GM23248 (cell line): ENCODE measurements at places on chromosomes 7 and 10. TPM values are rescaled to one million over a fixed set of nuclear protein-coding genes. Genes with fewer than 3 reads are reported as not detected.

Gene SRRM3
- 0.65 TPM in 1 of 2 replicates, not detected in the other for total RNA-seq

- H3K4me1 ChIP-seq, result no peaks in the 10 kb centered on the region
- H3K36me3 ChIP-seq, result no peaks in the 10 kb centered on the region
- peak; percentile 18 for DNase-seq
- no peaks in the 10 kb centered on the region for H3K27me3 ChIP-seq
- H3K4me3 ChIP-seq, result no peak overlapping the region
- no peak overlapping the region for H3K27ac ChIP-seq
Measured at GRCh38 chr7:604001-604883, 84.6 kb upstream of the PDGFA start.

Gene ACSM6
- not detected in 2 replicates for total RNA-seq

Gene TEX36
- 0.76 TPM in 1 of 2 replicates, not detected in the other for total RNA-seq

Gene WASHC2A
- total RNA-seq, result 23.0 and 23.9 TPM in 2 replicates

GRCh38 chr10:123241391-123242141 lies 87.4 kb downstream of the BUB3 start:
- H3K27ac ChIP-seq, result no peak overlapping the region
- no peaks in the 10 kb centered on the region for H3K4me1 ChIP-seq
- H3K36me3 ChIP-seq, result no peaks in the 10 kb centered on the region
- no peaks in the 10 kb centered on the region for H3K27me3 ChIP-seq
- no peak overlapping the region for H3K4me3 ChIP-seq

Gene GPAM
- 9.0 and 12.5 TPM in 2 replicates for total RNA-seq

- peaks cover 31% of the 10 kb centered on the region for H3K4me1 ChIP-seq
- H3K27ac ChIP-seq, result peak overlapping the region; percentile 41; the same call in 1 of the 2 replicates
- no peaks in the 10 kb centered on the region for H3K36me3 ChIP-seq
- H3K27me3 ChIP-seq, result no peaks in the 10 kb centered on the region
- H3K4me3 ChIP-seq, result no peak overlapping the region
Measured at GRCh38 chr7:50531401-50531911, 33.7 kb downstream of the DDC start.

GRCh38 chr7:129045682-129046081 lies 9.2 kb downstream of the TNPO3 start:
- 0 out of 2 replicates have a peak overlapping the region, but pooled peaks have one; percentile 8 for H3K27ac ChIP-seq
- no peaks in the 10 kb centered on the region for H3K27me3 ChIP-seq
- DNase-seq, result peak; percentile 20
- no peak overlapping the region for H3K4me3 ChIP-seq
- peaks cover 23% of the 10 kb centered on the region for H3K4me1 ChIP-seq
- no peaks in the 10 kb centered on the region for H3K36me3 ChIP-seq

GRCh38 chr10:131620314-131620713 lies 280.5 kb upstream of the PPP2R2D start:
- H3K27ac ChIP-seq, result no peak overlapping the region
- no peaks in the 10 kb centered on the region for H3K4me1 ChIP-seq
- no peak for DNase-seq
- no peak overlapping the region for H3K4me3 ChIP-seq
- no peaks in the 10 kb centered on the region for H3K27me3 ChIP-seq
- no peaks in the 10 kb centered on the region for H3K36me3 ChIP-seq

DNA sequence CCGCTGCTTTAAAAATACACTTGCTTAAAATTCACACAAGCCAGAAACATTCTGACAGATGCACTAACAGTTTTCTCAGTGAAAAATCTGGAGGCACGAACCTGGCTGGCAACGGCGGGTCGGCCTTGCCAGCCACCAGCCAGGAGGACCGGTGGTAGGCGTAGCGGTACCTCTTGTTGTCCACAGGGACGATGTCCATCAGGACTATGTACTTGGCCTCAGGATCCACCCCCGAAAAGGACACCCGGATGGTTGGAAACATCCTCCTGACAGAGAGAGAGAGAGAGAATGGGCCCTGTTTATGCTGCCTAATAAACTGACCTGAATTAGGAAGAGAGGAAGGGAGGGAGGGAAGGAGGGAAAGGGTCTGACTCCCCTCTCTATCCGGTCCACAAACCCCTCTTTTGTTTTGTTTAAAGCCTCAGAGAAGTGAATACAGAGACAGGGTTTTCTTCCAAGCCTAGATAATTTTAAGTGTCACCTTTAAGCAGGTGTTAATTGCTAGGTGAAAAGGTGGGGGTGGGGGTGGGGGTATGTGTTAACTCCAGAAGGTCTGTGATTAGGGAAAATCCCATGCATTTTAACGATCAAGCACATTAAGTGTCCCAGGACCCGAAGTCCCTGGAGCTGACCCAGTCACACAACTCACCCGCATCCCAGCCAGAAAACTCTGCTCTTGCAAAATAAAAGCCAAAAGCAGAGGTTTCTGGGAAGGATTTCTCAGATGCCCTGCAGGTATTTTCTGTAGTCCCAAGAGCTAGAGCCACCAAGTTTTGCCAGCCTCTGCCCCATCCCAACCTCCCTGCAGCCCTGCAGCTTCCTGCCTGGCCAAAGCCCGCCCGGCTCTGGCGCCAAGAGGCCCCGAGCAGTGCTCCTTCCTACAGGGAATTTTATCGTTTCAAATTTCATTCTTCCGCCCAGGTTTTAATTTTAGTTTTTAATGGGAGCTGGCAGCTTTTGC lies 5.0 kb downstream of the TBX20 start:
- no peak overlapping the region for H3K4me3 ChIP-seq
- no peaks in the 10 kb centered on the region for H3K36me3 ChIP-seq
- peaks cover 72% of the 10 kb centered on the region for H3K27me3 ChIP-seq
- H3K4me1 ChIP-seq, result no peaks in the 10 kb centered on the region

DNA sequence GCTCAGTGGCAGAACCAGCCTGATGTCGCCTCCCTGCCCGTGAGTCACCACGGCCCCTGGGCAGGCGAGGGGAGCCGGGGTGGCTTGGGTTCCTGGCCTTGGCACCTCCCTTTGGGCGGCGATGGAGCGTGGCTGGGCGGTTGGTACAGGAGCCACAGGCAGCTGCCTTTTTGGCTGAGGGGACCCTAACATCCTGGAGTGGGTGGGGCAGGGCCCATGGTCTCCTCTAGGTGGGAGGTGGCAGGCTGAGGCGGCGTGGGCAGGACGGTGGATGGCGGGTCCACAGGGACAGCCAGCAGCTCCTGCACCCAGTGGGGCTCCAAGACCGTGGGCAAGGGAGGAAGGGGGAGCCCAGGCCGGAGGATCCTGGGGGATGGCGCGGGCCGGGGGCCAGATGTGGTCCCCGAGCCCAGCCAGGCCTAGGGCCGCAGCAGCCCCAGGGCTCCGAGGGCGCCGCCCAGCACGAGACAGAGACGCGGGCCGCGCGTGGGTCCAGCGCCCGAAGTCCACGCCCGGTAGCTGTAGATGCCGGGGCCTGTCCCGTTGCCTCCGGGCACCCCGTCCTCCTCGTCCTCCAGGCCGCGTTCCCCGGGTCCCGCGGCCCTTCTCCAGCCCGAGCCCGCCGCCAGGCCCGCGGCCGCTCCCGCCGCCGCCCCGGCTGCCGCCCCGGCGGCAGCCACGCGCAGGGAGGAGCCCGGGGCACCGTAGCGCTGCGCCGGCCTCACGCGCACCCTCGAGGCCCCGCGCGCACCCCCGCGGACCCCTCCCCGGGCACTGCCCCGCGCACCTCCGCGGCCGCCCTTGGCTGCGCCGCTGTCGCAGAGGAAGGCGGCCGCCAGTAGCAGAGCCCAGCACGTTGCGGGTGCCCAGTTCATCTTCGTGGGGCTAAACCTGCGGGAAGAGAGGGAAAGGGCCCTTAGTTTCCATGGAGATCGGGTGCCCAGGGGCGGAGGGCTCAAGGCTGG lies 1.3 kb downstream of the SPRN start:
- no peaks in the 10 kb centered on the region for H3K4me1 ChIP-seq
- H3K27ac ChIP-seq, result no peak overlapping the region
- H3K36me3 ChIP-seq, result no peaks in the 10 kb centered on the region; the same call in 1 of the 2 replicates

GRCh38 chr10:97128516-97129154 lies 57.1 kb downstream of the SLIT1 start:
- no peaks in the 10 kb centered on the region for H3K36me3 ChIP-seq
- DNase-seq, result no peak
- no peak overlapping the region for H3K4me3 ChIP-seq
- H3K4me1 ChIP-seq, result no peaks in the 10 kb centered on the region
- no peak overlapping the region for H3K27ac ChIP-seq
- H3K27me3 ChIP-seq, result peaks cover 45% of the 10 kb centered on the region

Gene CYP2C9
- total RNA-seq, result not detected in 2 replicates

- no peak overlapping the region for H3K27ac ChIP-seq
- no peaks in the 10 kb centered on the region for H3K36me3 ChIP-seq
- H3K4me3 ChIP-seq, result no peak overlapping the region
Measured at GRCh38 chr7:132160611-132161532, 415.4 kb downstream of the PLXNA4 start.

Gene AGAP4
- 7.7 and 13.3 TPM in 2 replicates for total RNA-seq

- DNase-seq, result peak; percentile 72
- 0 out of 2 replicates have a peak overlapping the region, but pooled peaks have one; percentile 5 for H3K4me3 ChIP-seq
- peak overlapping the region; percentile 27; the same call in 1 of the 2 replicates for H3K27ac ChIP-seq
- no peaks in the 10 kb centered on the region for H3K27me3 ChIP-seq
- H3K36me3 ChIP-seq, result peaks cover 10% of the 10 kb centered on the region
Measured at GRCh38 chr10:89217057-89217990, 10.2 kb upstream of the CH25H start.

DNA sequence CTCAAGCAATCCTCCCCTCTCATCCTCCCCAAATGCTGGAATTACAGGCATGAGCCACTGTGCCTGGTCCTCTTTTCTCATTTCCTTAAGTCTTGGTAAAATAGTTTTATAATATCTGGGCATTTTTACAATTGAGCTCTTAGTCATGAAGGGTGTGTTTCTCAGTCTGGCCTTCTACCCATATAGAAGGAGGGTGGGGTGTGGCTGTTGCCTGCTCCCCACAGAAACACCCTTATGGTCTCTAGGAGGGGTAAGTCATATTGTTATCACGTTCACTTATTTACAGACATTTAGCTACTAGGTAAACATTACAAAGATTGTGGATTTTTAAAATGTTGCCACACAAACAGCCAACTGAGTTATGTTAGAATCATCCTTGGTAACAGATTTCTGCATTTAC lies 6.7 kb upstream of the OTUD1 start:
- H3K4me3 ChIP-seq, result no peak overlapping the region
- H3K27me3 ChIP-seq, result no peaks in the 10 kb centered on the region
- peak; percentile 64 for DNase-seq
- H3K36me3 ChIP-seq, result no peaks in the 10 kb centered on the region
- peak overlapping the region; percentile 39 for H3K27ac ChIP-seq
- H3K4me1 ChIP-seq, result peaks cover 11% of the 10 kb centered on the region; the same call in 1 of the 2 replicates

DNA sequence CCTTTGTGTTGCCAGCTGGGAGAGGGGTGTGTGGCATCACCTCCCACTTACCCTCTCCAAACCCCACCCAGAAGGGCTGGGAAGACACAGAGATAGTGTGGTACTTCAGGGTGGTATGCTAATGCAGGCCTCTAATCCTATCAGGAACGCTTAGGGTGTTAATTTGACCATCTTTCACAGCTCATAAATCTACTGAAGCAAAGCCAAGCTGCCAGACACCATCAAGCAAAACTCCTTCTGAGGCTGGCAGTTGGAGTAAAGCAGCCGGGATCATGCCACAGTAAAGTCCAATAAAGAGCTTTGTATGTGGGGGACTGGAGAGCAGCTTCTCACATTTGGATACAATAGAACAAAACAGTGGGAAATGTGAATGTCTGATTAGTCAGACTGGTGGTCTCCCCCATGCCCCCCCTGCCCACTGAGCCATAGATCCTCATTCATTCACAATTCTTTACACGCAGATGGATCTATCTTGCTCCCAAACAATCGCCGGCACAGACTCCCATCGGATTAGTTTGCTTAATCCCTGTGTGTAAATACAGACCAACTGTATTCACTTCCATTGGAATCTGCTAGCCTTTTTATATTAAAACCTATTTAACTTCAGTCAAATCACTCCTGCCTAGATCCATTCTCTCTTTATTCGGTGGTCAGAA lies 29.6 kb downstream of the FGFBP3 start:
- H3K36me3 ChIP-seq, result no peaks in the 10 kb centered on the region
- no peak for DNase-seq
- no peak overlapping the region for H3K4me3 ChIP-seq
- no peaks in the 10 kb centered on the region for H3K4me1 ChIP-seq
- no peaks in the 10 kb centered on the region for H3K27me3 ChIP-seq

GRCh38 chr10:88270871-88271713 lies 312.0 kb downstream of the RNLS start:
- H3K4me3 ChIP-seq, result peak overlapping the region; percentile 9
- H3K4me1 ChIP-seq, result peaks cover 36% of the 10 kb centered on the region
- no peaks in the 10 kb centered on the region for H3K36me3 ChIP-seq
- peak overlapping the region; percentile 72 for H3K27ac ChIP-seq
- DNase-seq, result peak; percentile 85

- no peaks in the 10 kb centered on the region for H3K4me1 ChIP-seq
- H3K27me3 ChIP-seq, result no peaks in the 10 kb centered on the region
- H3K27ac ChIP-seq, result no peak overlapping the region
Measured at GRCh38 chr7:110759069-110759468, 331.9 kb upstream of the LRRN3 start.

- peak; percentile 33 for DNase-seq
- H3K36me3 ChIP-seq, result no peaks in the 10 kb centered on the region
- H3K4me1 ChIP-seq, result no peaks in the 10 kb centered on the region
- peaks cover 66% of the 10 kb centered on the region for H3K27me3 ChIP-seq
Measured at GRCh38 chr10:29873941-29874484, 185.4 kb downstream of the JCAD start.

DNA sequence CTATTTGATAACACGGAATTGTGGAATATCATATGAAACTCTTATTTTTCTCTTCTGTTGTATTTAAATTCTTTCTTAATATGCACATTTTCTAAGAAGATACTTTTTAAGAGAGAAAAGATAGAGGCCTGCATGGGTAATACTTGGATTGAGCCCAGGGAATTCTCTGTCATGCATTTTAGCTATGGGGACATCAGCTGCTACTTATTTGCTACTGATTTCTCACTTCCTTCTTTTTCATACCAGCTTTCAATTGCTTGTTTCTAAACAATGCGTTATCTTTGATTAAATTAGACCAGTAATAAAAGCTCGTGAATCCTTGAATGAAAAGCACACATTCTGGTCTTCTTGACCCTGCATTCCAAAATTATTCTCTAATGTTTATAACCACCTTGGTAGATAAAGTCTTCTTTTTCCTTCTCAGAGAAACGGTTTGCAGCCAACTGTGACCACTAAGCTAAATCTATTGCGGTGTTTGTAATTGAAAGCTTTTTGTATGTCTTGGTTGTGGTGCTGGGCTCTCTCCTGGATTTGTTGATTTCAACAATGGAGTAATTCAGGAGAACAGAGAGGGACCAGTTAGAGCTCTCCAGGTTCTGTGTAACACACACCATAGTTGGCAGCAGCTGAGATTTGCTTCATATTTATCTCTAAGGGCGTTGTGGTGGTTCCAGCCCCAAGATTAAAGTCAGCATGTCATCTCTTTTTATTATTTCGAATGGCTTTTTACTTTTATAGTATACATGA lies 139.3 kb downstream of the PPP1R9A start:
- peaks cover 7% of the 10 kb centered on the region; the same call in 1 of the 2 replicates for H3K27me3 ChIP-seq
- no peaks in the 10 kb centered on the region for H3K36me3 ChIP-seq
- no peak overlapping the region for H3K27ac ChIP-seq
- no peak for DNase-seq

- H3K27me3 ChIP-seq, result no peaks in the 10 kb centered on the region
- no peaks in the 10 kb centered on the region for H3K36me3 ChIP-seq
- H3K27ac ChIP-seq, result no peak overlapping the region
- no peak overlapping the region for H3K4me3 ChIP-seq
- DNase-seq, result no peak
Measured at GRCh38 chr7:133009426-133010252, 72.3 kb downstream of the CHCHD3 start.

GRCh38 chr7:135755351-135755753 lies 6.7 kb upstream of the FAM180A start:
- no peaks in the 10 kb centered on the region for H3K36me3 ChIP-seq
- H3K4me1 ChIP-seq, result peaks cover 17% of the 10 kb centered on the region
- no peak overlapping the region for H3K27ac ChIP-seq
- DNase-seq, result no peak

GRCh38 chr7:49229246-49229645 lies 304.9 kb downstream of the CDC14C start:
- H3K27me3 ChIP-seq, result no peaks in the 10 kb centered on the region
- H3K4me1 ChIP-seq, result no peaks in the 10 kb centered on the region
- no peak for DNase-seq
- H3K36me3 ChIP-seq, result no peaks in the 10 kb centered on the region
- H3K4me3 ChIP-seq, result no peak overlapping the region
